Mucosa of gallbladder (tissue), 1 donor: ENCODE measurements at places on chromosomes 7 and 10.

DNA sequence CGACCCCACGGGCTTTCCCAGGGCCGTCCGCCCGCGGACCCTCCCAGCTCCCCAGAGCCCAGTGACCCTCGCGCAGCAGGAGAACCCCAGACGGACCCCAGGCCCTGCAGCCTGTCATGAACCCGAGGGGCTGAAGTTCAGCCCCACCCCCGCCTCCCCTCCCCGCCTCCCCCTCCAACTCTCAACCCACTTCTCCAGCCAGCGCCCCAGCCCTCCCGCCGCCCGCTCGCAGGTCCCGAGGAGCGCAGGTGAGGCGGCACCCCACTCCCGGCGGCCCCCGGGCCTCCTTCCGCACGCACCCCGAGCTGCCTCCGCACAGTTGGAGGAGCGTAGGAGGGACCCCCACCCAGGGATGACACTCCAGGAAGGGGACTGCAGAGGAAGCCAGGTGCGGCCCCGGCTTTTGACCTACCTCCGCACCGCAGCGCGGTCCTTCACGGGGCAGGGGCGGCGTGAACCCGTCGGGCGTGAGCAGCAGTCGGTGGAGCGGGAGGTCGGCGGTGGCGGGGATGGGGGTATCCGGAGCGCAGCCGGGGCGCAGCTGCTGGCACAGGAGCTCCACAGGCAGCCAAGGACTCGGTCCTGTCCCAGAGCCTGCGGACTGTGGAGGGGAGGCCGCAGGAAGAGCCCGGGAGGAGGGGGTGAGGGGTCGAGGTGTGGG lies at the start of gene TMEM176A:
Gene TMEM176A, plus strand, starts transcription at position 189 of the 661 bp plus-strand sequence. CDS start 782 bp downstream, outside the sequence.
- DNase-seq, result no peak

GRCh38 chr10:113084031-113084430 lies 134.0 kb downstream of the TCF7L2 start:
- no peak for DNase-seq

GRCh38 chr10:108631332-108631731 lies 1292.0 kb downstream of the XPNPEP1 start:
- no peak for DNase-seq

DNA sequence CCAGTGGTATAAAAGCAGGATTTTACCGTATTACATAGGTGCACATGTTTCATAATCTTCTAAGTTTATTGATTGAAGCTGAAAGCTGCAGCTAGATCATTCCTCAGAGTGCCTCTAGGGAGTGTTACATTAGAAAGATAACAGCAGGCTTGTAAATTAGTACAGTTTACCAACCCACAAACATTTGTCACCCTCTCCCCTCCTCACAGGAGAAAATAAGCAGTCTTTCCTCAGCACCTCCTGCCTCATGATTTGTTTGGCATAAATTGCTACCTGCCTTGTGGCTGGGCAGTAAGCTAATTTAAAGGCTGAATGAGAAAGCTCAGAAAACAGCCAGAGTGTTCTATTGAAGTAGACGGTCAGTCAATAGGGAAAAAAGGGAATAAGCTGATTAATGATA lies 74.2 kb downstream of the NXPH1 start:
- no peak for DNase-seq

DNA sequence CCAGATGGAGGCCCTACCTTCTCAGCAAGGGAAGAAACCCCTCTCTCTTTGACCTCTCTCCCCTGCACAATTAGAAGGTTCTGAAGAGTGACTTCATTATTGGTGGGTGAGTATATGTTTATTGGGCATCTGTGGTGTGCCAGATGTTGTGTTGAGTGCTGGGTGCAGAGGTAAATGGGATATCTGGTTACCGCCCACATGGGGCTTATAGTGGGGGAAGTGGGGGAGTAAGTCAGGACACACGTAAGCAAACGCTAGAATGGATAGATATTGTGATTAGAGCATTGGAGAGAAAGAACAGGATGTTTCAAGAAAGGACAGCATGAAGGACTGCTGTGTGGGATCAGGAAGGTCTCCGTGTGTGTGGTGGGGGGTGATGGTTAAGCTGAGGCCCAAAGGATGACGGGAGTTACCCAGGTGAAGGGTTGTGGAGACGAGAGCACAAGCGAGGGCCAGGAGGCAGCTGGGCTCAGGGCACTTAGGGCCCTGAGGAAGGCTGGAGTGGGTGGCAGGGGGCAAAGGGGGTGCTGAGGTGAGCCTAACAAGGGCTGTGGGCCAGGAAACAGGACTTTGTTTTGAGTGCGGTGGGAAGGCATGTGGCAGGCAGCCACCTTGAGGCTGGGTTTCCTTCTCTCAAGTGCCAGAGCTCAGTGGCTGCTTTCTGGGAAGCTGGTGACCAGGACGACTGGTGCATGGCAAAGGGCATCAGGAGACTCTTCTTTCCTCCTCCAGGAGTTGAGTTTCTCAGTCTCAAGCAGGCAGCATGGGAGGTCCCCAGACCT lies 299.9 kb downstream of the RPS24 start:
- DNase-seq, result peak; percentile 4

GRCh38 chr7:99201027-99201426 lies 6.9 kb downstream of the KPNA7 start:
- no peak for DNase-seq

DNA sequence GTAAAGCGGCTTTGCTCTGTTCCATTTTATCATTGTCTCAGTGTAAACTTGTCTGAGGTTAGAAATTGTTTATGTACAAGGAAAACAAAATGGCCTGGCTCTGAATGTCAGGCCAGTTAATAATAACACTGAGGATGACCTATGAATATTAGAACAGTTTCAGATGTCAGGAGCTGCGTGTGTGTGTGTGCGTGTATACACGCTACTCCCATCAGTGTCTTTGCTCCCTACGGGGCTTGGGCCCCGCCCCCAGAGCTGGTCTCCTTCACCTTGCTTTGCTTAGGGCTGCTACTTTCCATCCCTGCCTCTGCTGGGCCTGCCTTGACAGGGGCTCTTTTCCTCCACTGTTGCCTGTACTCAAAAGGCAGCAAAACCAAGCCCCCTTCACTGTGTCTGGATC lies 142.3 kb upstream of the BET1 start:
- DNase-seq, result peak; percentile 37

DNA sequence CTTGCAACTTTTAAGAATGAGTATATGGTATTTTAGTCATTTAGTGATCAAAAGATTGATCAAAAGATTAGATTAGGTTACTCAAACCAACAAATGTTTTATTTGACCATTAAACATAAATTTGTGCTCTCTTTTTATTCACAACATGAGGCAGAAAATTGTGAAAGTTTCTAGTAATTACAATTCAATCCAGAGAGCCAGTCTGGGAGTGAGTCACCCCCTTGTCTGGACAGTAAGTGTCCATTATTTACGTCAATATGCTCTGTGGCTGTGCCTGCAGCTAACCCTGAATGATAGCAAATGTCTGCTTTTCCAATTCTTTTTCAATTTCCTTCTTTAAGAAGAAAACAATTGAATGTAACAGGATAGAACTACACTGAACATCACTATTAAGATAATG lies 27.9 kb downstream of the GNG11 start:
- DNase-seq, result no peak

DNA sequence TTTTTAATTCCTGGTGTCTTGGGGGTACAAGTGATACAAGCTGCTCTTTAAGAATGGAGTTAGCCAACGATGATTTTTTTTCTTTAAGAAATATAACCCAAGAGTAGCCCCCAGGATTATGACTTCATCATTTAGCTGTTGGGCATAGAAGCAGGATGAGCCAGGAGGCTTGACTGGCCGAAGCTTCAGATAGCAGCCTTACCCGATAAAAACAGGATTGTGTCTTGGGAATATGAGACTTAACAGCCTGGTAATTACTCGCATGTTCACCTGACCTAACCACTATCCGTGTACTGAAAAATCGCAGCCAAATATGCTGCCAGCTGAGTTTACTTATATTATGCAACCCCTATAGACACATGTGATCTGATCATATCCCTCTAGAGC lies 346.0 kb upstream of the BMPER start:
- no peak for DNase-seq

- no peak for DNase-seq
Measured at GRCh38 chr7:137846549-137846826, 286 bp downstream of the DGKI start.

DNA sequence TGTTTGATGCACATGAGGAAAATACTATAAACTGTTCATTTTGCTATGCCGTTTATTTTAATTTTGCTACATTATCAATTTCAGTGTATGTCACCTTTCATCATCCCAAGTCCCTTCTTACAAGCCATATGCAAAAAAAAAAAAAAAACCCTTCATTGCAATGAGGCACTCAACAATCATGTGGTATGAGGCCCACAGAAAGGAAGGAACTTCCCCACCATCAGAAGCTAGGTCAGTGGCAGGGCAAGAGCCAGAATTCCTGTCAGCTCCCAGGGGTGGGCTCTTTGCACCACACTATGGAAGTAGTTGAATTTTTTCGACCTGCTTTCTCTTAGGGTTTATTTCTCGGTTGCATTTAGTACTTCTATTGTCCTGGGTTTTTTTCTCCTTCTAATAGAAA lies 75.4 kb downstream of the NOC3L start:
- no peak for DNase-seq

- peak; percentile 23 for DNase-seq
Measured at GRCh38 chr7:6387734-6388294, 59.9 kb downstream of the DAGLB start.

DNA sequence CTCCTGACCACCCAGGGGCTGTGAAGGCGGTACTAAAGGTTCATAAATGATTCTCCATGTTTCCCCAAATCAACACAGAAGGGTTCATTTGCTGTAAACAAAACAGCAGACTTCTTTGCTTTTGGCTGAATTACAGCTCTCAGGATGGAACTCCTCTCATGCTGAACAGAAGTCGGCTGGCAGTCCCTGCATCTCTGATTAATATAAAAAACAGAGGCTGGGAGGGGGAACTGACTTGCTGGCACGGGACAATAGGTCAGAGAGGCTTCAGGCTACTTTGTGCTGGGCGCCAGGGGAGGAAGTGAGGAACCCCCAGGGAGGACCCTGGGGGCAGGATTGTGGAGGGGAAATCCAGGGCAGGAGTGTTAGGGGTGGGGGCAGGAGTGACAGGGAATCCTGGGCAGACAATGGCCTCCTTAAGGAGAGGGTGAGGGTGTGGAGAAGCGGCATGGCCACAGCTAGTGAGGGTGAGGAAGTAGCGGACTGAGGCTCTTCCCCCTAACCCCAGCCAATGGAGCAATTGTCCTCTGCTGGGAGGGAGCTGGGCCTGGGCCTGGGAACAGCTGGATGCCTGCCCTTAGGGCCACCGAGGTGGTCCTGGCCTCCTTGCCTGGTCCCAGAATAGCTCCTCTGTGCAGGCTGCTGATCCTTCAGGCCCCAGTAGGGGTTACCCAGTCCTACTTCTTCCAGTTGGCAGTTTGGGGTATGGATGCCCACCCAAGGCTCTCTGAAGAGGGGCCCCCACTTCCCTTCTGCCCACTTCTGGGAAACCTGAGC lies 9.2 kb upstream of the SFRP5 start:
- DNase-seq, result no peak

DNA sequence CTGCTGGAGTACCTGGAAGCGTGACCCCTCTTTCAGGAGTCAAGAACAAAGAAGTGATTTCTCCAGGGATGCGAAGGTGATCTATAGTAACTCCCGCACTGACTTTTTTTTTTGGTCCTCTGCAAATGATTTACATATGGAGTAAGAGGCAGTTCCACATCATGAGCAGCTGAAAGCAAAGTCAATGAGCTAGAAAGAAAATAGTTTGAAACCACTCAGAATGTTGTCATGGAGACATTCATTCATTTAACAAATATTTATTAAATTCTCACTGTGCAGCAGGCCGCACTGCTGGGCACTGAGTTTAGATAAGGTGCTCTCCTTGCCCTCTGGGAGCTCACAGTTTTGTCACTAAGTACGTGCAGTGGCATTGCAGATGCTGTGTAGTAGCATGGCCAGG lies 206.7 kb downstream of the CAMK1D start:
- DNase-seq, result no peak

DNA sequence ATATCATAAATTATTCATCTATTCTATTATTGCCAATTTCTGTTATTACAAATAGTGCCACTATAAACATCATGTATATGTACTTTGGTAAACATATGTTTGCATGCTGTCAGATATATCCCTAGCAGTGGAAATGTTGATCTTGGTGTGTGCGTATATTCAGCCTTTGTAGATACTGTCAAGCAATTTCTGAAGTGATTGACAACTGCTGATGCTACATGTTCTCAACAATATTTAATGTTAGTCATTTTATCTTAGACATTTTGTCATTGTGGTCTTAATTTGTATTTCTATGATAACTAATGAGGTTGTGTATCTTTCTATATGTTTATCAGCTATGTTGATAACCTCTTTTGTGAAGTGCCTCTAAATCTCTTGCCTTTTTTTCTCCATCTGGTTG lies 186.5 kb upstream of the NRG3 start:
- no peak for DNase-seq

- DNase-seq, result peak; percentile 85
Measured at GRCh38 chr10:80662429-80663261, 124.9 kb downstream of the SH2D4B start.

- DNase-seq, result no peak
Measured at GRCh38 chr7:98949336-98950044, 71.2 kb downstream of the TRRAP start.

- DNase-seq, result no peak
Measured at GRCh38 chr7:53397911-53398310, 362.5 kb downstream of the POM121L12 start.

DNA sequence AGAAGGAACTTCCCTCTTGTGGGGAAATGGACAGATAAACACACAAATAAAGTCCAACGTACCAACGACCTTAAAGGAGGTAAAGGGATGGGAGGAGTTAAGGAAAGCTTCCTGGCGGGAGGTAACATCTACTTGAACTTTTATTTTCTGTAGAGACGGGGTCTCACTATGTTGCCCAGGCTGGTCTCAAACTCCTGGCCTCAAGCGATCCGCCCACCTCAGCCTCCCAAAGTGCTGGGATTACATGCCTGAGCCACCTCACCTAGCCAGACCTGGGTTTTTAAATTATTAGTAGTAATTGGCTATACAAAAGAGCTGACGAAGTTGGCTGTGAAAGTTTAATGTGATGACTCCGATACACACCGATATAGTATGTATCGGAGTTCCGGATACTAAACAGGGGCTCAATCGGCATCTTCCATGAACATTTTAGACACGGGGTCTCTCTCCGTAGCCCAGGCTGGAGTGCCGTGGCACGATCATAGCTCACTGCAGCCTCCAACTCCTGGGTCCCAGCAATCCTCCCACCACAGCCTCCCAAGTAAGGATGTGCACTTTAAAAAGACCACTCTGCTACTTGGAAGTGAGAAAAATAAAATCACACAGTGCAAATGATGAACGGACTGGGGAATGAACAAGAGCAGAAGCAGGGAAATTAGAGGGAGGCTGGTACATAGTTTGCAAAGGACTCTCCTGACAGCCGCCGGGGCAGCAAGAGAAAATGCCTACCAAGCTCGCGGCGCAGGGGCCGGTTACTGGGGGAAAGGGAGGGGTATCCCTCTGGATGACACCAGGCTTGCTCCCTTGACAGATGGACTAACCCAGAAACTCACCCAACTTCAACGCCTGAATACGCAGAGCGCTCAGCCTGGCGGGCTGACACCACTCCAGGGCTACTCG lies 1.0 kb downstream of the BCL7B start:
- no peak for DNase-seq
